ENCODE measurements at places on chromosomes 2 and 18.

DNA sequence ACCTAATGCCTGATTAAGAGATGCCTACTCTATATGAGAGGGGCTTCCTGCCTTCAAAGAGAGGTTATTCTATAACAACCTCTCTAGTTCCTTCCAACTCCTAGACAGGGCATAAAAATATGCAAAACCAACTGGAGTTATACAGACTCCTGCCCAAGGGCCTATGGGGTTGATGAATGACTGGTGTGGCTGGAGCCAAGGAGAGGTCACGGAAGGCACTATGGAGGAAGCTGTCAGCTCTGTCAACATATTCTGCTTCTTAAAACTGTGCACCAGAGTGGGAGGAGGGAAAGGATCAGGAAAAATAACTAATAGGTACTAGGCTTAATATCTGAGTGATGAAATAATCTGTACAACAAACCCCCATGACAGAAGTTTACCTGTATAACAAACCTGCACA lies 120.9 kb upstream of the CDC42EP3 start:
- no peak for DNase-seq

DNA sequence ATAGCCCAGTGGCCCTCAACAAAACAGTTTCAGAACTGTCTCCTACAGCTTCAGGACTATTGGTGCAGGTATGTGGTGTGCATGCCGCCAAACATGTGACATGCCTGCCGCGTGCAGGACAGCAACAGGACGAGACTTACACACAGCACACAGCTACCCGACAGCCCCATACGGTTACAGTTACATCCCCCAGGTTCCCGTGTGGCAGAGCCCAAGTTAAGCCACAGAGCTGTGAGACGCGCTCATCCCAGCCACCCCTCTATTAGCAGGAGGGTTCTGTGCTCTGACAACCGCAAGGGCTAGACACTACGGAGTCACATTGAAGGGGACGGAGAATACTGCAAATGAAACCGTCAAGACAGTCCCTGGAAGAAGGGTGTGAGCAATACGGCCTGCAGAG lies 16.4 kb upstream of the TUBB6 start:
- no peak for DNase-seq

GRCh38 chr2:200767111-200767885 lies 44.4 kb upstream of the BZW1 start:
- no peak for DNase-seq

GRCh38 chr2:217731805-217732204 lies 271.0 kb downstream of the TNS1 start:
- DNase-seq: no peak

- no peak for DNase-seq
Measured at GRCh38 chr18:23725827-23726661, 36.8 kb downstream of the LAMA3 start.

DNA sequence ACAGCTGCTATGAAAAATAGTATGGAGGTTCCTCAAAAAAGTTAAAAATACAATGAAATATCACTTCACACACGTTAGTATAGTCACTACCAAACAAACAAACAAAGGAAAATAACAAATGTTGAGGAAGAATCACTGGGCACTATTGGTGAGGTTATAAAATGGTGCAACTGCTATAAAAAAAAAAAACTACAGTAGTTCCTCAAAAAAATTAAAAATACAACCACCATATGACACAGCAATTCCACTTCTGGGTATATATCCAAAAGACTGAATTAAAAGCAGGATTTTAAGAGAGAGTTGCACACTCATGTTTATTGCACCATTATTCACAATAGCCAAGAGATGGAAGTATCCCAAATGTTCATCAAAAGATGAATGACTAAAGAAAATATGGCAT lies 80.9 kb upstream of the POU3F3 start:
- no peak for DNase-seq

GRCh38 chr2:25537526-25537925 lies 135.9 kb downstream of the DTNB start:
- no peak for DNase-seq

GRCh38 chr2:31555967-31556706 lies 24.6 kb downstream of the SRD5A2 start:
- DNase-seq: no peak
